ENCODE measurements at places on chromosomes 5 and 9. TPM values are rescaled to one million over a fixed set of nuclear protein-coding genes. Genes with fewer than 3 reads are reported as not detected.

OR13C2 gene
- not detected for total RNA-seq

WNT8A gene
- total RNA-seq = not detected

MAMDC4 gene
- total RNA-seq = 27.4 TPM

PCDHA7 gene
- total RNA-seq = not detected

MEGF9 gene
- 4.1 TPM for total RNA-seq

ACSL6 gene
- total RNA-seq = 1.4 TPM

DEPDC1B gene
- total RNA-seq = 37.9 TPM

IL9 gene
- total RNA-seq = 29.3 TPM
